Thoracic aorta (tissue), 2 donors: ENCODE measurements at places on chromosomes 12 and 14. TPM values are rescaled to one million over a fixed set of nuclear protein-coding genes. Genes with fewer than 3 reads are reported as not detected.

Gene AKAP3
- 3.3 TPM for total RNA-seq

Gene CLEC2A
- not detected for total RNA-seq

Gene LIN7A
- total RNA-seq, result 0.41 TPM

Gene FAM181A
- total RNA-seq, result not detected

Gene SMCO2
- not detected for total RNA-seq

Gene C12orf42
- total RNA-seq, result not detected

Gene ERP29
- 43.6 TPM for total RNA-seq

Gene MGST1
- total RNA-seq, result 18.5 TPM

Gene DIO3
- total RNA-seq, result 0.41 TPM

Gene IRAK3
- 29.8 TPM for total RNA-seq

DNA sequence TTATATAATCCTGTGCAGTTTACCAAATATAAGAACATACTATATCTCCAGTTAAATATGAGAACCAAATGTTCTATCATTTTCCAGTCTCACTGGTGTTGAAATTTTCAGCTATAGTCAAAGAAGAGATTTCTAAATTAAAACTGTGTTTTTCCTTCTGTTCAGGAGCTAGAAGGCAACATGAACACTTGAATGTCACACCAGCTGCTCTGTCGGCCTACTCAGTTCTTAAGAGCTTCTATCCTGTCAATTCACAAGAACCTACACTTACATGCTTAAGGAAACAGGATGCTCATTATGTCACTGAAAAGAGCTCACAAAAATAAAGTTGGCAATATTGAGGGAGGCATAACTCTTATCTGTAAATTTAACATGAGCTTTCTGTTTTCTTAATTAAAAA is 43.1 kb downstream of the ATP2B1 start:
- peaks cover 6% of the 10 kb centered on the region for H3K4me1 ChIP-seq
- H3K27me3 ChIP-seq, result no peaks in the 10 kb centered on the region
- DNase-seq, result no peak
- H3K4me3 ChIP-seq, result no peak overlapping the region
- no peaks in the 10 kb centered on the region for H3K36me3 ChIP-seq

- no peak for DNase-seq
- H3K4me1 ChIP-seq, result no peaks in the 10 kb centered on the region
- no peaks in the 10 kb centered on the region for H3K27me3 ChIP-seq
These were observed 22.2 kb downstream of the TMEM233 start for GRCh38 chr12:119615518-119616475.

GRCh38 chr14:67370830-67371229 is 10.7 kb downstream of the EIF2S1 start:
- H3K27ac ChIP-seq, result no peak overlapping the region
- no peak for DNase-seq
- no peaks in the 10 kb centered on the region for H3K27me3 ChIP-seq
- no peak overlapping the region for H3K4me3 ChIP-seq
- no peaks in the 10 kb centered on the region for H3K4me1 ChIP-seq

GRCh38 chr12:68595241-68595640 is 15.5 kb upstream of the RAP1B start:
- DNase-seq, result no peak
- no peak overlapping the region for H3K27ac ChIP-seq
- no peak overlapping the region for H3K4me3 ChIP-seq
- no peaks in the 10 kb centered on the region for H3K36me3 ChIP-seq

DNA sequence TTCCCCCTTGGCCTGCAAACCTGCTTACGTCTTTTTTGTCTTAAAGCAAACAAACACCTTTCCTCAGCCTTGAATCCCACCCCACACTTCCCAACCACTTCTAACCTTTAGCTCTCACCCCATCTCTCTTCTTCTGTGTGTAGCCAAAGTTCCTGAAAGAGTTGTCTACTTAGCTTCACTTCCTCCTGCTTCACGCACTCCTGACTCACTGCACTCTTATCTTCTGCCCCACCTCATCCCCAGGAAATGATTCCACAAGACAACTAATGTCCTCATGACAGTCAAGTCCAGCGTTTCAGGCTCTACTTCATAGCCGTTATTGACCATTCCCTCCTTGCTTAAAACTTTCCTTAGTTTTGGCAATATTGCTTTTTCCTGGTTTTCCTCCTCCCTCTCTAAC is 22.4 kb downstream of the EIF2B2 start:
- no peaks in the 10 kb centered on the region for H3K4me1 ChIP-seq
- no peak for DNase-seq
- no peak overlapping the region for H3K4me3 ChIP-seq
- no peaks in the 10 kb centered on the region for H3K27me3 ChIP-seq
- peaks cover 23% of the 10 kb centered on the region for H3K36me3 ChIP-seq

- peak; percentile 99 for DNase-seq
- peaks cover 44% of the 10 kb centered on the region for H3K4me1 ChIP-seq
- no peaks in the 10 kb centered on the region for H3K27me3 ChIP-seq
- H3K4me3 ChIP-seq, result peak within 1 kb of the TSS; percentile 95
- H3K36me3 ChIP-seq, result no peaks in the 10 kb centered on the region
These were observed at the start of gene CHURC1 for GRCh38 chr14:64914237-64915028. Gene CHURC1, plus strand, starts transcription at chr14:64914455. Its CDS starts 41 bp downstream, at chr14:64914496.

DNA sequence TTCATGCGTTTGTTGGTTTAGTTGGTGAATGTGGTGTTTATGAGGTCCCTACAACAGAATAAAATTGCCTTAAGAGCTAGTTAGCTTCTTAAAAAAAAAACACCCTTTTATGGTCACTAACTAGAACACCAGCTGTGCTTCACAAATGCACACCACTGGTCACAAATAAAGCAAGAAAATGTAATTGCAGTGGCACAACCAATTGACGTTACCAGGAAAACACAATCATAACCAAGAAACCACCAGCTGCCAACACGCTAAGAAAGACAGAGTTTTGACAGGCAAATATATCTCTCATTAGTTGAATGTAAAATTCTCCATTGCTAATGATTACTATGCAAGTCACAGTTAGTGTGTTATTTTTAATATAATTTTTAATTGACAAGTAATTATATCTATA is 389.9 kb downstream of the ADAMTS20 start:
- H3K27ac ChIP-seq, result no peak overlapping the region
- H3K4me3 ChIP-seq, result no peak overlapping the region
- H3K27me3 ChIP-seq, result no peaks in the 10 kb centered on the region

GRCh38 chr12:6827982-6828780 is at the start of gene P3H3:
Gene P3H3, plus strand, starts transcription at chr12:6828407. Its CDS starts 34 bp downstream, at chr12:6828441.
- H3K27ac ChIP-seq, result peak within 1 kb of the TSS; percentile 89
- peaks cover 37% of the 10 kb centered on the region for H3K4me1 ChIP-seq
- peaks cover 9% of the 10 kb centered on the region for H3K36me3 ChIP-seq
- peak within 1 kb of the TSS; percentile 84 for H3K4me3 ChIP-seq
- peaks cover 5% of the 10 kb centered on the region for H3K27me3 ChIP-seq

DNA sequence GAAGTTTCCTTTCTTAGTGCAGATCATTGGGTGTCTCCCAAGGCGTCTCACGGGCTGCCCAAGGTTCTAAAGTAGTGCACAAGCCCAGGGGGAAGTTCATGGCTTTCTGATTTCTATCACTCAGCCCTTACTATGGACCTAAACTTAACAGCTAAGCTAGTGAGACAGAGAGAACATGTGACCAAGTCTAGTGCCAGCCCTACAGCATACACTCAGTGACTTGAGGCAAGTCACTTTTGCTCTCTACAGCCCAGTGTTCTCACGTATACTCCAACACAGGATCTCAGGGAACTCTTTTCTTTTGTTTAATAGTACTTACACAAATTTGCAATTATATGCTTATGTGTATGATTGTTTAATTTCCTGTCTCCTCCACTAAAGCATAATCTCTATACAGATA is 48.6 kb downstream of the NKX2-1 start:
- H3K4me1 ChIP-seq, result no peaks in the 10 kb centered on the region
- H3K4me3 ChIP-seq, result no peak overlapping the region
- H3K27me3 ChIP-seq, result no peaks in the 10 kb centered on the region
- no peak for DNase-seq
- H3K27ac ChIP-seq, result no peak overlapping the region

DNA sequence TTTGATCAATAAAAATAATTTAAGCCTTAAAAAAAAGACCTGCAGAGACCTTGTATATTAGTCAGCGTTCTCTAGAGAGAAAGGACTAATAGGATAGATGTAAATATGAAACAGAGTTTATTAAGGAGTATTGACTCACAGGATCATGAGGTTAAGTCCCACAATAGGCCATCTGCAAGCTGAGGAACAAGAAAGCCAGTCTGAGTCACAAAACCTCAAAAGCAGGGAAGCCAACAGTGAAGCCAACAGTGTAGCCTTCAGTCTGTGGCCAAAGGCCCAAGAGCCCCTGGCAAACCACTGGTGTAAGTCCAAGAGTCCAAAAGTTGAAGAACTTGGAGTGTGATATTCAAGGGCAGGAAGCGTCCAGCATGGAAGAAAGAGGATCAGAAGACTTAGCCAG is 66.3 kb downstream of the TBX5 start:
- no peaks in the 10 kb centered on the region for H3K4me1 ChIP-seq
- H3K4me3 ChIP-seq, result no peak overlapping the region
- no peaks in the 10 kb centered on the region for H3K36me3 ChIP-seq
- no peak for DNase-seq
- H3K27ac ChIP-seq, result no peak overlapping the region
- no peaks in the 10 kb centered on the region for H3K27me3 ChIP-seq

DNA sequence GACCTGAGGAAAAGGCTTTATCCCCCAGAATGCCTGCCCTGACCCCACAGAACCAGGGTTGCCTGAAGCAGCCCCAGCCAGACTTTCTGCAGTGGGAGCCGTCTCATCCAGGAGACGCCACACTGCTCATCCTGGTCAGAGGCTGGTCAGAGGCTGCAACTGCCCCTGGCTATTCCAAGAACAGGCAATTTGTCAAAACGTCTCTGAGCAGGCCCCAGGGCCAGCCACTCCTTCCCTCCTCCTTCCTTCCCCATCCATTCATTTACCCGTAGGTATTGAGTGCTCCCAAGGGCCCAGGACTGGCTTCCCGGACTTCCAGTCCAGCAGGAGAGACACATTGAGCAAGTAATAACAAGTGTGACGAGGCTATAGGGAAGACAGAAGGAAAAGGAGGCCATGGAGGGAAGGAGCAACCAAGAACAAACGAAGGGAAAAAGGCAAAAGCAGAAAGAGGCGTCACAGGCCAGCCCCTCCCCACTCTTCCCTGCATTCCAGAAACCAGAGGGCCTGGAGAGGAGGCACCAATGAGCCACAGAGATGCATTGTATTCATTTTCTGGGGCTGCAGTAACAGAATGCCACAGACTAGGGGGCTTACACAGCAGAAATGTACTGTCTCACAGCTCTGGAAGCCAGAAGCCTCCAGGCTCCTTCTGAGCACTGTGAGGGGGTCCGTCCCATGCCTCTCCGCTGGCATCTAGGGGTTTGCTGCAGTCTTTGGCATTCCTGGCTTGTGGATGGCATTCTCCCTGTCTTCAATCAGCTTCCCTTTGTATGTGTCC is 21.0 kb upstream of the CD9 start:
- no peaks in the 10 kb centered on the region for H3K36me3 ChIP-seq
- no peak for DNase-seq
- H3K4me1 ChIP-seq, result peaks cover 58% of the 10 kb centered on the region
- H3K27ac ChIP-seq, result peak overlapping the region; percentile 25
- no peak overlapping the region for H3K4me3 ChIP-seq
- no peaks in the 10 kb centered on the region for H3K27me3 ChIP-seq

DNA sequence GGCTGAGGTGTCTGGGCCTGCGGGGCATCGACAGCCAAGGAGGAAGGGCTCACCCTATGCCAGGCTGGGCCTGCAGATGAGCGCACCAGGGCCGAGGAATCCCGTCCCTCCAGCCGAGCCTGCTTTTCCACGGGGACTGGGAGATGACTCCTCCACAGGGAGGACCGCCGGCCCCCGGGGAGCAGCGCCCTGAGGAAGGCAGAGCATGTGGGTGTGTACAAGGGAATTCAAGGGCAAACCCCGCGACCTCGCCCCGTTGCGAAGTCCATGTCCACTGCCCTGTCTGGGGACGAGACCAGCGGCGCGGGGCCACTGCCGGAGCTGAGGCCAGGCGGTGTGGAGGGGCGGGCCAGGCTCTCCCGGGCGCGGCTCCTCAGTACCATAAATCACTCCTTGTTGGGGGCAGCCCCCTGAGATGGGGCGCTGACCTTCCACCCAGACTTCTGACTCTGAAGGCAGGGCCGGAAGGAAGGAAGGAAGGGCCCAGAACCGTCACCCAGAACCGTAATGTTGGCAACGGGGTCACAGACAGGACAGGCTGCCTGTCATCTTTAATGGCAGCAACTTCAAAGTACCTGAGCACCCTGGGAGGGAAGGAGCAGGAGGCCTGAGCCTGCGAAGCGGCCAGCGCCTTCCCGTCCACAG is 52.5 kb downstream of the RNF34 start:
- H3K27ac ChIP-seq, result peak overlapping the region; percentile 52
- no peaks in the 10 kb centered on the region for H3K27me3 ChIP-seq
- no peaks in the 10 kb centered on the region for H3K36me3 ChIP-seq
- no peak for DNase-seq
- peak overlapping the region; percentile 27 for H3K4me3 ChIP-seq
- H3K4me1 ChIP-seq, result peaks cover 27% of the 10 kb centered on the region

GRCh38 chr12:10722502-10722904 is 620 bp downstream of the YBX3 start:
- H3K4me3 ChIP-seq, result peak overlapping the region; percentile 98
- peak; percentile 12 for DNase-seq
- H3K27ac ChIP-seq, result peak overlapping the region; percentile 100
- peaks cover 24% of the 10 kb centered on the region for H3K4me1 ChIP-seq
- H3K36me3 ChIP-seq, result no peaks in the 10 kb centered on the region

- H3K27me3 ChIP-seq, result no peaks in the 10 kb centered on the region
- no peak for DNase-seq
- H3K4me1 ChIP-seq, result peaks cover 2% of the 10 kb centered on the region
These were observed 200.3 kb upstream of the CAND1 start for GRCh38 chr12:67068761-67069450.

DNA sequence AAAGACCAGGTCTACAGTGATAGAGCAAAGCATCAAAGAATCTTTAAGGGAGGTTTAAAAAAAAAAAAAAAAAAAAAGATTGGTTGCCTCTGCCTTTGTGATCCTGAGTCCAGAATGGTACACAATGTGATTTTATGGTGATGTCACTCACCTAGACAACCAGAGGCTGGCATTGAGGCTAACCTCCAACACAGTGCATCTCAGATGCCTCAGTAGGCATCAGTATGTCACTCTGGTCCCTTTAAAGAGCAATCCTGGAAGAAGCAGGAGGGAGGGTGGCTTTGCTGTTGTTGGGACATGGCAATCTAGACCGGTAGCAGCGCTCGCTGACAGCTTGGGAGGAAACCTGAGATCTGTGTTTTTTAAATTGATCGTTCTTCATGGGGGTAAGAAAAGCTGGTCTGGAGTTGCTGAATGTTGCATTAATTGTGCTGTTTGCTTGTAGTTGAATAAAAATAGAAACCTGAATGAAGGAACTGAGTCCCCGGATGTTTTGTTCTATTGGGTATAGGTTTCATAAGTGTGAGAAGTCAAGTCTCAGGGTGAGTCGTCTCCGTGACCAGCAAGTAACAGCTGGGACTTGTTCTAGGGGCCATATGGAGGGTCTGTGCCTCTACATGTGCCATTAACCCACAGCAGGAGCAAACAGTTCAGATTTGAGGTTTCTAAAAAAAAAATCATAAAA is 9.3 kb downstream of the PEBP1 start:
- H3K27me3 ChIP-seq, result no peaks in the 10 kb centered on the region
- DNase-seq, result no peak
- H3K4me1 ChIP-seq, result no peaks in the 10 kb centered on the region
- H3K4me3 ChIP-seq, result no peak overlapping the region

- H3K4me1 ChIP-seq, result no peaks in the 10 kb centered on the region
- H3K27me3 ChIP-seq, result no peaks in the 10 kb centered on the region
- H3K36me3 ChIP-seq, result no peaks in the 10 kb centered on the region
- H3K4me3 ChIP-seq, result no peak overlapping the region
- DNase-seq, result no peak
These were observed 1061.0 kb upstream of the TMEM132C start for GRCh38 chr12:127205781-127206555.
